ENCODE measurements at places on chromosomes 16 and 17. TPM values are rescaled to one million over a fixed set of nuclear protein-coding genes. Genes with fewer than 3 reads are reported as not detected.

DNA sequence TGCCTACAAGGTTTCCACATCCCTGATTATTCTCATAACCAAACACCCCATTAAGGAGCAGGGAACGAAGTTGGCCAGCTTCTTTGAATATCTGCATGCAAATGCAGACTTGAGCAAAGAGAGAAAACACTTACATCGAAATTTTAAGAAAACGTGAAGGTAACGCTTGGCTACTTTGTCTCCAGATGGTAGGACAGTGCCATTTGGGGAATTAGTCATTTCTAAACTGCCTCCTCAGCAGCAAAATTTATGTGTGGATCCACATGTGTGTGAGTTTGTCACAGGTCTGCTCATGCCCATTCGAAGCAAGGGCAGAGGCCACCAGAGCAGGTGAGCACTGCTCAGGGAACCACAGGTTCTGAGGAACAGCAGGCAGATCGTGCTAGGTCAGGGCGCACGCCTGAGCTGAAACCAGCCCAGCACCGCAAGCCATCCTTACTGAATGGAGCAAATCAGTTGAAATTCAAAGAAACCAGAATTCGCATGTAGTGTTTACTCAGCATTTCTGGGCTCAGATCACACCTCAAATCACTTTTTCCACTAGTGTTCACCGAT lies 80.1 kb downstream of the SOCS1 start:
- DNase-seq = no peak

- peak; percentile 94 for DNase-seq
These were observed 43.4 kb upstream of the GSE1 start for GRCh38 chr16:85569615-85570212.

- no peak for DNase-seq
These were observed 72.1 kb upstream of the ARL4D start for GRCh38 chr17:43326490-43327275.

- DNase-seq = no peak
These were observed 19.1 kb downstream of the GPR142 start for GRCh38 chr17:74386386-74386785.

GRCh38 chr17:29112771-29113295 lies 67.4 kb downstream of the MYO18A start:
- no peak for DNase-seq

The ITGAD gene
- not detected for total RNA-seq

GRCh38 chr17:68102318-68102758 lies 66.8 kb downstream of the KPNA2 start:
- DNase-seq = no peak

DNA sequence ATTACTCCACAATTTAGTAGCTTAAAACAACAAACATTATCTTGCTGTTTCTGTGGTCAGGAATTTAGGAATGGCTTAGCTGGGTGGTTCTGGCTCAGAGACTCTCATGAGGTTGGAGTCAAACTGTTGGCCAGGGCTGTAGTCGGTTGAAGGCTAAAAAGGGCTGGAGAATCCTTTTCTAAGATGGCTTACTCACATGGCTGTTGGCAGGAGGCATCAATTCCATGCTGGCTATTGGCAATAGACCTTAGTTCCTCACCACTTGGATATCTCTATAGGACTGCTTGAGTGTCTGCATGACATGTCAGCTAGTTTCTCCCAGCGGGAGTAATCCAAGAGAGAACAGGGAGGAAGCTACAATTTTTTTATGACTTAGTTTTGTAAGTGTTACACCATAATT lies 6.6 kb upstream of the EFCAB13 start:
- peak; percentile 24 for DNase-seq

- no peak for DNase-seq
These were observed 6.7 kb downstream of the ITGA3 start for GRCh38 chr17:50062293-50063243.

The CMC2 gene
- 129 TPM for total RNA-seq

The SMIM36 gene
- not detected for total RNA-seq

The IL32 gene
- total RNA-seq = 4.5 TPM

The SLC6A2 gene
- not detected for total RNA-seq

DNA sequence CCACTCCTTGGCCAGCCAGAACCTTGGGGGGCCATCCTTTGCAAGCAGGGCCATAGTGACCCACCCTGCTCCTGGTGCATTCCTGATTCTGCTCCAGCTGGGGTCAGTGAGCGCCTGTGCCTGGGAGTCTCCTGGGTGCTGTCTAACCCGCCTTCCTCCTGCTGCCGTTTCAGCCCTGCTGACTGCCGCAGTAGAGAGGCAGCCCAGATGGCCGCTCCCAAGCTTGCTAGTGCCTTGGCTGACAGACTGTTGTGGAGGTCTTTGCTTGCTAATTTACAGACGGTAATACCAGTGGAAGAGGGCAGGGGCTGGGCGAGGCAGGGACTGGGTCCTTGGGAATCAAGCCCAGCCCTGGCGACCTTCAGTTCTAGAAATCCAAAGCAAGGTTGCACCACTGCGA lies 99.6 kb downstream of the SOCS1 start:
- no peak for DNase-seq

DNA sequence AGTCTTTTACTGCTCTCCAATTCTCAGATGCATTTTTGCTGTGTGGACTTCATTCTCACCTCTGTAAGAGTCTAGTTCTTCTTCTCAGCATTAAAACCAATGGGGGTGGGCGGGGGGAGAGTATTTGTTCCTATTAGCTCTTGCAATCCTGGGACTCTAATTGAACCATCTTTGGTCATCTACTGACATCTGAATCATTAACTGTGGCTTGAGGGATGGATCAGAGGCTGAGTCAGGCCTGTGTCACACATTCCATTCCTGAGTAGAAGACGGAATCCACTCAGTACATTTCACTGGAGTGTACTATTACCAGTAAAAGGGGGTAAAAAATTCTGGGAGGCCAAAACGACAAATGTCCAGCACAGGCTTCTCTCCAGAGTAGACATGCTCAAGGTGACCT lies 12.8 kb upstream of the ZNF23 start:
- no peak for DNase-seq

The C17orf113 gene
- 0.72 TPM for total RNA-seq

DNA sequence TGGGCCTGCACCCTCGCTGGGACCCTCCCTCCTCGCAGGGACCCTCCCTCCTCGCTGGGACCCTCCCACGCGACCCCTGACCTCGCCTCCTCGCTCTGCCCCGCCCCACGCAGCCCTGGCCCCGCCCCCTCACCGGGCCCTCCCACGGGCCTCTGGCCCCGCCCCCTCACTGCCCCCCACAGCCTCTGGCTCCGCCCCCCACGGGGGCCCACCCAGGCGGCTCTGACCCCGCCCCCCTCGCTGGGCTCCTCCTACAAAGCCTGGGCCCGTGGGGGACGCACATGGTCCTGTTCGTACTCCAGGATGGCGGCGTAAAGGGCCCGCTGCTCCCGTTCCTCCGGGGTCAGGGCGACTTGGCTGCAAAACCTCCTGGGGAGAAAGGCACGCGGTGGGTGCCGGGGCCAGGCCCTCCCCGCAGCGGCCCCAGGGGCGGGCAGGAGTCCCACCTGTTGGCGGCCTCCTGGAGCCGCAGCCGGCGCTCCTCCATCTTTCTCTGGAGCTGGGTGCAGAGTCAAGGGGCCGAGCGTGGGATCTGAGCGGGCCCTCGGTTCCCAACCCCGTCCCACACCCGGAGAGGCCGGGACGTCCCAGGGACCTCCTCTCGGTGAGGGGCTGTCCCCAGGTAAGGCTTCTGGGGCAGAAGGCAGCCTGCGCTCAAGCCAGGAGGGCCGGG lies 9.0 kb downstream of the VPS9D1 start:
- peak; percentile 86 for DNase-seq

DNA sequence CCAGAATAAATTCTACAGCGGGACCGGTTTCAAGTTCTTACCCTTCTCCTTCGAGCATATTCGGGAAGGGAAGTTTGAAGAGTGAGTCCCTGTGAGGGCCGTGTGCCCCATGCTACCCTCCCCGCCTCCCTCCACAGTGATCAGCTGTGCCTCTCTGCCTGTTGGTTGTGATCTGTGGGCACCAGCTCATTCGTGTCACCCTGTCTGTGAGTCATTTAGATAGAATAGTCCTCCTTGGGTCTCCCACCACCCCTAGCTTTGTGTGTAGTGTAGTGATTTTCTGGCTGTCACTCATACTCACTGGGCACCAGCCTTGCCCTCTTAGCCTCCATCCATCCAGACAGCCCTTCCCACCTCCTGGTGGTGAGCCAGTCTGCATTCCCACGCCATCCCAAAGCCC lies 15.0 kb upstream of the NAGLU start:
- no peak for DNase-seq

- DNase-seq = peak; percentile 17
These were observed 265.8 kb upstream of the SOX9 start for GRCh38 chr17:71855010-71855409.

GRCh38 chr17:21283482-21284318 lies 811 bp upstream of the MAP2K3 start:
- no peak for DNase-seq

GRCh38 chr16:66961914-66962313 lies 848 bp downstream of the CES3 start:
- peak; percentile 37 for DNase-seq
